ENCODE measurements at places on chromosomes 6 and 20.

- DNase-seq: no peak
Observed at GRCh38 chr20:32453467-32454163, 95.5 kb downstream of the ASXL1 start.

DNA sequence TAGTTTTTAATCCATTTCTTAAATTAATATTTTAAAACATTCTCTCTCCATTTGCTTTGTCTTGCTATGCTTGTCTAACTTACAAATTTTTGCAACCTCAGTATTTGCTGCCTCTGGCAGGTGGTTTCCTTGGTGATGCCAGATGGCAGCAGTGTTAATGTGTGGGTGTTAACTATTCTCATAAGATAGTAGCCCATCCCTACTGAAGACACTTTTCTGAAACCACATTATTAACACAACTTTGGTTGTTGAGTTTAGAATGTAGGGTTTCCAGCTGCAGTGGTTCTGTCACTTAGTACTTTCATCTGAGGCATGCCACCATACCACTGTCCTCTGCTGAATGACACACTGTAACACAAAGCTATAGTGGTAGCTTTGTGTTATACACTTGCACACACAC is 75.1 kb downstream of the MYO6 start:
- DNase-seq: no peak

- no peak for DNase-seq
Observed at GRCh38 chr20:57844626-57845596, 135.1 kb upstream of the PMEPA1 start.

GRCh38 chr6:64280569-64280968 is 645.0 kb downstream of the PHF3 start:
- DNase-seq: no peak

GRCh38 chr20:19253316-19253715 is 40.9 kb downstream of the SLC24A3 start:
- DNase-seq: no peak

GRCh38 chr20:34709831-34710567 is 5.9 kb downstream of the TP53INP2 start:
- DNase-seq: peak; percentile 23

GRCh38 chr6:127188744-127189143 is 70.3 kb downstream of the RSPO3 start:
- DNase-seq: no peak

GRCh38 chr20:61510778-61511330 is 258.8 kb downstream of the CDH4 start:
- no peak for DNase-seq

GRCh38 chr6:70414813-70415212 is 1.5 kb downstream of the FAM135A start:
- DNase-seq: no peak

DNA sequence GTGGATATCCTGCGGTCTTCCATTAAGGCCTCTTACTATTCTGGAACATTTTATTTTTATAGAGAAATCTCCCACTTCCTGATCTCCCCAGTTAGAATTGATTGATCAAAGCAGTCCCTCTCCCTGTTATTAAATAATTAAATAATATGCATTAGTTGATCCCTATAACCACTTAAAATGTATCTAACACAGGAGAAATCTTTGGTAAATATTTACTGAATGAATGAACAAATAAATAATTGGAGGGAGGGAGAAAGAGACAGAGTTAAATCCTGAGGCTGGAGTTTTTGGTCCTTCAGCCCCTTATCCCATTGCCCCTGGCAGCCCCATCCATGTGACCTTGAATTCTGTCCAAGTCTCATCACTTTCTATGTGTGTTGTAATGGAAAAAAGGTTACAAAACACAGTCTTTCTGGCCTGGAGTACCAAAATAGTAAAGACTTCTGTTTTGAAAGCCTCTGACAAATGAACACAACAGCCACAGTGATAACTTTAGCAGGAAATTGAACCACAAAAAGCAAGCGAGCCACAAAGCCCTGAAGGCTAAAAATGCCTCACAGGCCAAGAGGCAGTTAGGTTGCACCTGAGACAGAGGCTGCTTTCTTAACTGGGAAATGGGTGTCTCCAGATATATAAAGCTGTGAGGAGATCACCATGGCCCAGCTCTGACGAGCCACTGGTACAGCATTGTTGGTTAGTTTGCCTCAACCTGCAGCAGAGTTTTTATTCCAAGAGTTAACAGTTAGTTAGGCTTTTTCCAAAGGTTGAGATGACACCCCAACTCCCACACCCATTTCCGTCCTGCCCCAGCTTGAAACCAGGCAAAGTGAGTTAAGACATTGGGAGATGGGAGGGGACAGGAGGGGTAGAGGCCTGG is 11.3 kb downstream of the NT5E start:
- no peak for DNase-seq

DNA sequence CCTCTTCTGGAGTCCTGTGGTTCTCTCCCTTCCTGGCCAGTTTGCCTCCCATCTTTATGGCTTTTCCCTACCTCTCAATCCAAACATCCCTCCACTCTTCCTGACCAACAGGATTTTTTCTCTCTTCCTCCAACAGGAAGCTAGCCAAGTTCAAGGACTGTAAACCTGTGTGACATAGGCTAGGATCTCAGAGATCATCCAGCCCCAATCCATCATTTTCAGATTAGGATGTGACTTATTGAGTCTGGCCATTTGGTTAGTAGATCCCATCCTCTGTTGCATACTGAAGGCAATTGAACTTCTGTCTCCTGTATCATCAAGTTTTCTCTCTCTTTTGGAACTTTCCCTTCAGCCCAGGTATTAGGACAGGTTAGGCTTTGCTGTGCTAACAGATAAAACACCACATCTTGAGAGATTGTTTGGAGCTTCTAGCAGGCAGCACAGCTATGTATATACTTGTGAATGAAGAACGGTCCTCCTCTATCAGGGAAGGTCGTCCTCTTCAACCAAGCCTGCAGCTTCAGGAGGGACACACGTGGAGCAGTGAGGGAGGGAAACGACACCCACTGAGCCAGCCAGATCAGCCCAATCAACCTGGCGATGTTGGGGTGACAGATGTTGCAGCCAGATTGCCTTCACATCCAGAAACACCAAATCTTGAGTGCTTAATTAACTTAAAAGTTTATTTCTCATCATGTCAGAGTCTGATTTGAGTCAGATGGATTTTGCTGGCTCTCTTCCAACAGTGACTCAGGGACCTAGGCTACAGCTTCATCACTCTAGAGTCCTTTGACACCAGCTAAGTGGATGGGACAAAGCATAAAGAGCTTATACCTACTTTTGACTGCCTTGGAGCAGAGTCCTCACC is 106.8 kb downstream of the GJA10 start:
- DNase-seq: no peak

DNA sequence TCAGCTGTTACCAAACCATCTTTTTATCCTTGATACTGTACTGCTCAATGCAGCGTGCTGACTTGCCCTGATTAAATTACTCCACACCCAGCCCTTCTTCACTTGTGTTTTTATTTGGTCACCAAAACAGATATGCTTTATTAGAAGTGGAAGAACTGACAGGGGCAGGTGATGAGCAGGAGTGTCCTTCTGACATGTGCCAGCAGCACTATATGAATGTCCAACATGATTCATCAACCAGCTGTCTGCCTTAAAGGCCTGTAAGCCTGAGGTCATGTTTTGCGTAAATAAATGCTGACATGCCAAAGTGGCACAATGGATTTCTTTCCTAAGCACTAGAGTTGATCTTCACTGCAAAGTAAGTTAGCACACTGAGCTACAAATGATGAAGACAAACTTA is 15.4 kb downstream of the POPDC3 start:
- DNase-seq: no peak

DNA sequence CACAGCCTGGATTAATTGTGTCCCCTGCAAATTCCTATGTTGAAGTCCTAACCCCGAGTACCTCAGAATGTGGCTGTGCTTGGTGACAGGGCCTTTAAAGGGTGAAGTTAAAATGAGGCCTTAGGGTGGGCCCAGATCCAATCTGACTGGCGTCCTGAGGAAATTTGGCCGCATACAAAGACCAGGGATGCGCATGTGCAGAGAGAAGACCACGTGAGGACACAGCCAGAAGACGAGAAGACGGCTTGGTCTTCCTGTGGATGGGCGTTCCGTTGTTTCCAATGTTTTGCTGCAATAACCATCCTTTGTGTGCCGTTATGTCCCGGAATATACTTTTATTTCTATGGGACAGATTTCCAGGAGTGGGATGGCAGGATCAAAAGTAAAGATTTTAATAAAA is 40.9 kb upstream of the SLC22A2 start:
- DNase-seq: no peak

DNA sequence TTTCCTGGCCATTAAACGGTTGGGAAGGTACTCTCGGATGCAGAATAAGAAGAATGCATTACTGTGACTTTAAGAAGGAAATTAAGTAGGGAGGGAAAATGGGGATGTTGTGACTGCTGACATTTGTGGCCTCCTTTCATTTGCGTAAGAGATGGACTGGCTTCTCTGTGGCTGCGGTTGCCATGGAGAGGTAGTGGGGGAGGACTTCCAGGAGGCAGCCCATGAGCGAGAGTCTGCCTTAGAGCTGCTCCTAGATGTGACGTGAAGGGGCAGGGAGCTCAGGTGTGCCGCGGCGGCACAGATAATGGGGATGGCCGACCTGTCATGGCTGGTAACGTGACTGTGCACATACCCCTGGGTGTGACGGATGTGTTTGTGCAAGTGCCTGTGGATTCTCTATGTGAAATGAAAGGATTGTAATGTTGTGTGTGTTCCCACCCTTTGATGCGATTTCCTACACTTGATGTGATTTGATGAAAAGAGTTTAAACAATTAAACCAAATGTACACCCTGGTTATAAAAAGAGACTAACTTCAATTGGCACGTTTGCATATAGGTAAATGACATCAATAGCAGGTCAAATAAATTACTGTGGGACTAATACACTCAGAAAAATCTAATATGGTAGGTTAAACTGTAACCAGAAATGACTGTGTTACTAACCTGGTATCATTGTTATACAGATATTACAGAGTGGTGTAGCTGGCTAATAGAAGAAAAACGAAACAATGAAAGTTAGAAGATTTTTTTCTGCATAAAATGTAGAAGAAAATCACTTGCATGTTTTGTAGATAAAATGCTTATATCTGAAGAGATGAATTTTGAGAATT is 48.9 kb downstream of the HIVEP1 start:
- peak; percentile 35 for DNase-seq

Data from stimulated activated CD4-positive, alpha-beta T cell treated with anti-CD3 and anti-CD28 coated beads, TNF-alpha, amount 100 ng/mL, for 4 hours (primary cell).